Stomach (tissue), 19 donors: ENCODE measurements at places on chromosomes 5 and 9. TPM values are rescaled to one million over a fixed set of nuclear protein-coding genes. Genes with fewer than 3 reads are reported as not detected.

- DNase-seq, result no peak
Observed at GRCh38 chr5:10144040-10144439, 105.6 kb downstream of the ATPSCKMT start.

- DNase-seq, result no peak
Observed at GRCh38 chr9:19619221-19619620, 169.6 kb downstream of the SLC24A2 start.

GRCh38 chr5:96229188-96229587 lies 203.9 kb downstream of the PCSK1 start:
- no peak for DNase-seq

- no peak for DNase-seq
Observed at GRCh38 chr9:25025686-25026085, 480.0 kb upstream of the IZUMO3 start.

DNA sequence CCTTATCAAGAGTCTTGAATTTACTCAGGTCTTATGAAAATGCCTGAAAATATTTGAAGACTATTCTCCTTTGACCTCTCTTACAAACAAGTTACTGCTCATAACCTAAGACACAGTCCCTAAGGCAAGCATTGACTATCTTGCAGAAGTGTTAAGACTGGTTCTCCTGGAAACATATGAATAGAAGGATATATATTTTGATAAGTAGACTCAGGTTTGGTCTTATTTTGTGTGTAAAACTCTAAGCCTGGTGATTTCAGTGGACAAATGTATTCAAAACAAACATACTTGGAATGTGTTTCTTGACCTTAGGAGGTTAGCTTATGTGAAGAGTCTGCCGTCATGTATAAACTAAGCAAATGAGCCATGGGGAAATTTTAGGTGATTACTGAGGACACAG lies 7.5 kb upstream of the UBQLN1 start:
- no peak for DNase-seq

DNA sequence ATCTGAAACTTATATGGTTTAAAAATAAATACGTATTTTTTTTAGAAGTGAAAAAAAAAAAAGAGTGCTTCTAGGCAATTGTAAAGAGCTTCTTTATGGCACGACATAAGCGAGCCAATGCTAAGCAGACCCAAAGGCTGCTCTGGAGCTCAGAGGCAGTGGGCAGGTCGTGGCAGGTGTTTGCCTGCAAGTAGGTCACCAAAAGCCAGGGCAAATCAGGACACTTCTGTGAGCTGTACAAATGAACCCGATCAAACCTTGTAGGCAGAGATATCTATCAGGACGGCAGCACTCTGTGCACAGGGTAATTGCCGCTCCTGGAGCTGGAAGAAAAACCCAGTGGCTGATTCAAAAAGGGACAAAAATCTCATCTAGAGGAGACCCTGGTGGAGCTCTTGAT lies 75.9 kb downstream of the IRX2 start:
- DNase-seq, result no peak

GRCh38 chr5:80141147-80141671 lies 106.1 kb downstream of the THBS4 start:
- peak; percentile 87 for DNase-seq

DNA sequence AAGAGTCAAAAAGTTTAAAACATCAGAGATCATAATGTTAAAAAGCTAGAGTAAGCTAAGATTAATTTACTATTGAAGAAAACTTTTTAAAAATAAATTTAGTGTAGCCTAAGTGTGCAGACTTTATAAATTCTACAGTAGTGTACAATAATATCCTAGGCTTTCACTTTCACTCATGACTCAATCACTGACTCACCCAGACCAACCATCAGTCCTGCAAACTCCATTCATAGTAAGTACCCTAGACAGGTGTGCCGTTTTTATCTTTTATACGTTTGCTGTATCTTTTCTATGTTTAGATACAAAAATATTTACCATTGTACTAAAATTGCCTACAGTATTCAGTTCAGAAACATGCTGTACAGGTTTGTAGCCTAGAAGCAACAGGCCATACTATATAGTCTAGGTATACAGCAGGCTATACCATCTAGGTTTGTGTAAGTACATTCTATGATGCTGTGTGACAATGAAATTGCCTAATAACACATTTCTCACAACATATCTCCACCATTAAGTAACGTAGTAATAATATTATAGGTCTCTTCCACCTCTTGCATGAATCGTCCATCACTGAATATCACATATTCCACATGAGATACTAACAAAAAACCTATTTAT lies 59.2 kb downstream of the MEGF9 start:
- peak; percentile 49 for DNase-seq

SUB1 gene
- 167 TPM for total RNA-seq

DELE1 gene
- 65.0 TPM for total RNA-seq

AKNA gene
- 19.6 TPM for total RNA-seq

MYMK gene
- total RNA-seq, result not detected

BARHL1 gene
- not detected for total RNA-seq
